ENCODE measurements at places on chromosomes 3 and 15. TPM values are rescaled to one million over a fixed set of nuclear protein-coding genes. Genes with fewer than 3 reads are reported as not detected.

LRRIQ4 gene
- not detected for total RNA-seq

WDR49 gene
- not detected for total RNA-seq

WDR93 gene
- 0.21 TPM for total RNA-seq

PLCH1 gene
- 0.92 TPM for total RNA-seq

DNAJA4 gene
- 0.11 TPM for total RNA-seq

BCL2A1 gene
- 9.7 TPM for total RNA-seq

ILDR1 gene
- not detected for total RNA-seq

DAZL gene
- not detected for total RNA-seq

RPUSD2 gene
- 12.8 TPM for total RNA-seq

THBS1 gene
- total RNA-seq, result 91.7 TPM

TOP2B gene
- 57.1 TPM for total RNA-seq

CCDC54 gene
- not detected for total RNA-seq

GABRA5 gene
- 97.2 TPM for total RNA-seq

IMPG2 gene
- total RNA-seq, result not detected

RTP3 gene
- total RNA-seq, result not detected

COX17 gene
- total RNA-seq, result 103 TPM

TMCO5A gene
- not detected for total RNA-seq

RASSF1 gene
- 19.7 TPM for total RNA-seq

KBTBD13 gene
- not detected for total RNA-seq

NOX5 gene
- 0.24 TPM for total RNA-seq

FSIP1 gene
- 1.4 TPM for total RNA-seq

HDC gene
- not detected for total RNA-seq

STRIT1 gene
- total RNA-seq, result not detected

HESX1 gene
- not detected for total RNA-seq

MUC20 gene
- total RNA-seq, result 0.42 TPM

ITPKA gene
- 9.7 TPM for total RNA-seq

ABHD17C gene
- total RNA-seq, result 25.7 TPM

LYZL4 gene
- total RNA-seq, result not detected

NR2E3 gene
- 0.34 TPM for total RNA-seq

C15orf62 gene
- 0.03 TPM for total RNA-seq

CHDH gene
- total RNA-seq, result 1.8 TPM

AVEN gene
- total RNA-seq, result 22.5 TPM

ZBTB47 gene
- total RNA-seq, result 5.5 TPM

HTR3E gene
- not detected for total RNA-seq

FES gene
- 0.58 TPM for total RNA-seq

HACD3 gene
- total RNA-seq, result 124 TPM

CCR1 gene
- total RNA-seq, result not detected

RTP1 gene
- total RNA-seq, result not detected

All from A549 treated with AZD2906 at 1 μM for 4 hours (cell line).